ENCODE measurements at places on chromosomes 6 and 20.

DNA sequence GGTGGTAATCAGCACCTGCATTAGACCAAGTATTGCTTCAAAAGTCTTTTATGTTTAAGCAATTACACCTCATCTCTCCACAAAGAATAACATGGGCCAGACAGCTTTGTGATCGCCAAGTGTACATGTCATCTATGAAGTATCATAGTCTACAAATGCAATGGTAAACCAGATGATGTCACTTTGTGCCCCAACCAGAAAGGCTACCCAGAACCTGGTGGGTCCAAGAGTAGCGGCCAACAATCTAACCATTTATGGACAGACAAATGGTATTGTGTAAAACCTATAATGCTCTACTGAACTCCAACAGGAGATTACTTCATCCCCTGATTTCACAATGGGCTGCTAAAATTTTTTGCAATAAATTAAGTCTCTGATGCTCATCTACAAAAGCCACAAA, 295.9 kb downstream of the GMDS start:
- no peak for DNase-seq

- DNase-seq = no peak
Measured at GRCh38 chr6:136609873-136610706, 59.9 kb upstream of the MAP7 start.

GRCh38 chr20:16444057-16444777, 129.0 kb downstream of the KIF16B start:
- DNase-seq = no peak

GRCh38 chr6:153790048-153790447, 249.0 kb upstream of the OPRM1 start:
- DNase-seq = no peak

DNA sequence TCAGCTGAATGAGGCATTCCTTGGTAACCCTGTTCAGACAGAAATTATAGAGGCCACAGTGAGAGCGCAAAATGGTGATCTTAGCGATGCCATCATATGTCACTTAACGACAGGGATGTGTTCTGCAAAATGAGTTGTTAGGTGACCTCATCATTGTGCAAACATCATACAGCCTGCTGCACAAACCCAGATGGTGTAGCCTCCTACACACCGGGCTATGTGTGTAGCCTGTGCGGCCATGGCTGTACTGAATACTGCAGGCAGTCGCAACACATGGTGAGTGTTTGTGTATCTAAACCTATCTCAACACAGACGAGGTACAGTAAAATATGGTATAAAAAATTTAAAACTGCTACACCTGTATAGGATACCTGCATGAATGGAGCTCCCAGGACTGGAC, 234.1 kb upstream of the PMEPA1 start:
- no peak for DNase-seq

DNA sequence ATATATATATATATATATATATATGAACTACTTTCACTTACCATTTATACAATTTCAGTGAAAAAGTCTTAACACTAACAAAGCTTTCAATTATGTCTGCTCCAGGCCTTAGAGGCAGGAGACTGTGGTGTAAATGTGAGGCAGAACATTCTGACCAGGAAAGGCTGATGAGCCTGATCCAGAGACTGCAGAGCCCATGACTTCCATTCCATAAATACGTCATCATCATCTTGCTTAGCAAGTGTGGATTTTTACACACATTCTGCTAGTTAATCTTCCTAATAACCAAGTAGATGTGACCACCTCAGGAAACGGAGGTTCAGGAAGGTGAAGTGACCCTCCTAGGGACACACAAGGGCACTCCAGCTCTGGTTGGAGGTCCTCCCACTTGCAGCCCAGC, 14.9 kb downstream of the TRERF1 start:
- no peak for DNase-seq

DNA sequence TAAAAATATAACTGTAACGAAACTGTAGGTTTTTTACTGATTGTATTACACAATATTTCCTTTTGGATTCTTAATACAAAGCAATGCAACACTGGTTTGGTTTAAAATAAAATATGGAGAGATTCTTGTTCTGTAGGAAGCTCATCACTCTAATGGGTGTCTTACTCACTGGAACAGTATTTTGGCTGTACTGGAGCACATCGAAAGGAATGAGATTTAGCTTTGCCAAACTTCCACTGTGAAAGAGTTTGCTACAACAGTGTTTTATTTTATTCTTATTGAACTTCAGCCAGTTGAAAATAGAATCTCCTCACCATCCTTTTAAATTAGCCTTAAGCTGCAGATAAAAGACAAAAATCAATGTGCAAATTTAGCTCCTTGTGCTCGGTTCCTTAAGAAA, 230.7 kb upstream of the QKI start:
- no peak for DNase-seq

GRCh38 chr20:14758356-14758755, 420.9 kb upstream of the FLRT3 start:
- no peak for DNase-seq

DNA sequence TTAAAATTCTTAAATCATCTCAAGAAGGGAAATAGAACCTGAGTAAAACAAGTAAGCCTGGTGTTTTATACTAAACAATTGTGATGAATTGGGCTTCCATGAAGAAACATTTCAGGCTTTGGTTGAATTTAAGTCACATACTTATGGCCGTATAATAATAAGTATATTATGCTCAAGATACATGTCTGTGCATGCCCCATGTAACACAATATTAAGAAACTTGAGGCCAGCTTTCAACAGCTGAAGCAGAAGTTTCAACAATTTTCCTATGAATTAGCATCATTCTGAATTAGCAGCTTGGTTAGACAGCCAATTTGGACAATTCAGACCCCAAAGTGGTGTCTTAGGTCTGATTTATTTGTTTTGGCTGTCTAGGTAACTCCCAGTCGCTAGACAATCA, 243.7 kb downstream of the MYLK4 start:
- DNase-seq = no peak

DNA sequence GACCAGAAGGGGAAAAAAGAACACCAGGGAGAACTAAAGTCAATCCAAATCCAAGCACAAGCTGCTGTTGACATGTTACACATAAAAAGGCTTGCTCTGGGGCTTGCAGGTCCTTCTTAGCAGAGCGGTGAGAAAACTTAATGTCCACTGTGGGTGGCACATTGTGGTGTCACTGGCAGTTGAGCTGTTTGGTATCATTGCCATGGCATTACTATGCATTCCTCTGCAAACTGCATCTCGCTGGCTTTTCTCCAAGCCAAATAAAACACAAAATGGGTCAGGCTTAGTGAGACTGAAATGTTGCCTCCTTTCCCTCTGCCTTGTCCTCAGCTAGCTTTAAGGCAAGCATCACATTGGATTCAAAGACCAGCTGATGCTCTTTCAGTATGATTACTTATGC, 40.9 kb downstream of the LY86 start:
- DNase-seq = no peak

GRCh38 chr6:39401376-39401775, 78.9 kb upstream of the KCNK16 start:
- DNase-seq = no peak

DNA sequence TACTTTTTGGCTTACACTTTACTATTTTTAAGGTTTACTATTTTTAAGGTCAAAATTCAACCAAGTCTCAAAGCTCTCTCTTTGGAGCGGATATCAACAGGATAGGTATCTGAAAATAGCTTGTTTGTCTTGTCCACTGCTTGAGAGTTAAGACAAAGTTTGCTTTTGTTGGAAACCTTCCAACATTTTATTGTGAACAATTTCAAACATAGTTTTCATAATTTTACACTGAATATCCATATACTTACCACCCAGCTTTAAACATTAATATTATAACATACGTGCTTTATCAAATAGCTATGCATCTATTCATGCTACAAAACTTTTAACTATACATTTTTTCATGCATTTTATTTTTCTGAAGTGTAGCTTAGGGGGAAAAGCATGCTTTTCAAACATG, 109.9 kb downstream of the FYN start:
- DNase-seq = no peak

DNA sequence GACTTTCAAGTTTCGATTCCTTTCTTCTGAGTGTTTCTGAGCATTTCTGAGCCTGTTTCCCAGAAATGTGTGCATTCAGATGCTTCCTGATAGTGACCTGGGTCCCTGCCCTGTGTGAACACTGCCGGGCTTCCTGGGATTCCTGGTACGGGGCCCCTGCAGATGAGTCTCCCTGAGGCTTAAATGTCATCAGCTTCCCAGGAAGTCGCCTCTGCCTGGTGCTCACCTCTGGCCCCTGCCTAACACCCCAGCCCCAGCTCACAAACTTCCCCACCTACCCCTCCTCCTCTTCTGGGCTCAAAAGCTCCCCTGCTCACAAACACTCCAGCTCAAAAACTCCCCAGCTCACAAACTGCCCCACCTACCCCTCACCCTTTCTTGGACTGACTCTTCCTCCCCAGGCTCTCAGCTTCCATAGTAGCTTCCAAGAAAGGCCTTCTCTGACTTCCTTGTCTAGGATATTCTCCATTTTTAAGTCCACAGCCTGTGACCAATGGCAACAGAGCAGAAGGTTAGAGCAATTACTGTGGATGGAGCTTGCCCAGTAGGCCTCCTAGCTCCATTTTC, 42.0 kb downstream of the TGM2 start:
- no peak for DNase-seq

GRCh38 chr20:45064812-45065211, 36.1 kb downstream of the KCNS1 start:
- no peak for DNase-seq

DNA sequence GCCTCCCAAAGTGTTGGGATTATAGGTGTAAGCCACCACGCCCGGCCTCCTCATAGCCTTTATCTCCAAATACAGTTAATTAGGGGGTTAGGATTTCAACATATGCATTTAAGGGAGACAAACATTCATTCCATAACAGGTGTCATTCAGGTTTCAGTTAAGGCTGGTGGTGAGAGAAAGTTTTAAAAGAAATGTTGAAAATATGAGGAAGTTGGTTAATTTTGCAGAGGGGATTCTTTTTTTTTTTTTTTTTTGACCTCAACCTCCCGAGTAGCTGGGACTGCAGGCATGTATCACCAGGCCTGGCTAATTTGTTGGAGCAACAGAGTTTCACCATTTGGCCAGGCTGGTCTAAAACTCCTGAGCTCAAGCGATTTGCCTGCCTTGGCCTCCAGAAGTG, 12.5 kb upstream of the EBF4 start:
- no peak for DNase-seq

GRCh38 chr6:84773431-84774156, 9.2 kb upstream of the TBX18 start:
- DNase-seq = no peak

GRCh38 chr6:163729127-163729872, 314.8 kb downstream of the QKI start:
- DNase-seq = no peak

DNA sequence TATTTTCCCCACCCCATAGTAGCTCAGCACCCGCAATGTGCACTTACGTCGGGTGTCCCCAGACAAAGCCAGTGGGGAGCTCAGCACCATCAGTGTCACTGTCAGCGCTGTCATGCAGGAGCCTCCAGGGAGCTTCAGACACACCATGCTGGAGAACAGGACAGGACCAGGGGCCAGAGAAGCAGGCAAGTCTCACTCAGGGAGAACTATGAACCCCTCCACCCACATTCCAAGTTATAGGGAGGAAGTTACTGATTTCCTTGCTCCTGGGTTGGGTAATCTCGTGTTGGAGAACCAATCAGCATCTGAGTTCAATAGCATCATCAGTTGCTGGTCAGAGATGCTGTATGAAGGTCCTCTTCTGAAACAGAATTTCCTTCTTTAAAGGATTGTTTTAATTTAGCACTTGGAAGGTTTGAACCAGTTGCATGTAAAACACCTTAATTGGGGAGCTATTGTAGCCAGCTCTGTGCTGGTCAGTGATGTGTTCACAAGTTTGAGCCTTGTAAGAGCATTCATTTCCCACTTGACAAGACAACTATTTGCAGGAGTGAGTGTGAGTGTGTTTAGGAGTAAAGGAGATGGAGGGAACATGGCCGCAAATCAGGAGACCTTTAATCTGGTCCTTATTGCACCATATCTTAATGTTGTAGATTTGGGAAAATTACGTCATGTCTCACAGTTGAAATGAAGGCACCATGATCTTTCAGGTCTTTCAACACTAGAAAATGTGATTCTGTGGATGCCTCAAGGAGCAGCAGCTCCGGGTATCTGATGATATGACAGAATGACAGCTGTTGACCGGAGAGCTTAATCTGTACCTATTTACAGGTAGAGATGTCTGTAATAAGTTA, at the start of gene HLA-DRB1:
Gene HLA-DRB1, minus strand, starts transcription at position 253 of the 854 bp plus-strand sequence. Its CDS starts 106 bp downstream, at position 147.
- peak; percentile 3 for DNase-seq

DNA sequence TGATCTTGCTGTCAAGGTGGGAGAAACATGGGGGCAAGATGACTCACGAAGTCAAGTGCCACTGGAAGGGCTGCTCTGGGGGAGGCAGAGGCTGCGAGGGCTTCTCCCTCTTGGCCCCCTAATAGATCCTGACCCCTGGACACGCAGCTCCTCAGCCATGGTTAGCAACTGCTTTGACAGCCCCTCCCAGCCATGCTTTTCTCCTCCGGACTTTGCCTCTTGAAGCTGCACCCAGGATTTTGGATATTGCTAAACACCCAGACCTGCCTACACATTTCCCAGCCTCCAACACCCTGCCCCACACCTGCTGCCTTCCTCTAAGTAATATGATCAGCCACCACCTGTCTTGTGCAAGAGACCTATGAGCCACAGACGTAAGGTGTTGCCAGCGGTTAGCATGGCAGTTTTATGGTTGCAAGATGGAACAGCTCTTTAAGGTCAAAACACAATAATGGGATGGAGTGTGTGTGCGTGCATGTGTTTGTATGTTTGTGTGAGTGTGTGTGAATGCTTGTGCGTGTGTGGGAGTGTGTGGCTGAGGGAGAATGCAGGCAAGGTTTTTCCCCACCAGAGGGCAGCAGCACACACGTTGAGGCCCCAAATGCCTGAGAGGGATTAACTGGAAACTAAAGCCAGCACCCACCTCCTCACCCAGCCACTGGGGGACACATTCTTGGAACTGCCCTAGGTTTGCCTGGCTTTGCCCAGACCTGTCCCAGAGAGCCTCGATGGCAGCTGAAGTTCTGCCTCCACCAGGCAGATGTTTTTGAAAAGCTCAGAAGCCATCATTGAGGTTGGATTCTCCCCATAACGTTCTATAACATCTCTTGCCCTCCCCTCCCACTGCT, 2.5 kb downstream of the IP6K3 start:
- peak; percentile 66 for DNase-seq

DNA sequence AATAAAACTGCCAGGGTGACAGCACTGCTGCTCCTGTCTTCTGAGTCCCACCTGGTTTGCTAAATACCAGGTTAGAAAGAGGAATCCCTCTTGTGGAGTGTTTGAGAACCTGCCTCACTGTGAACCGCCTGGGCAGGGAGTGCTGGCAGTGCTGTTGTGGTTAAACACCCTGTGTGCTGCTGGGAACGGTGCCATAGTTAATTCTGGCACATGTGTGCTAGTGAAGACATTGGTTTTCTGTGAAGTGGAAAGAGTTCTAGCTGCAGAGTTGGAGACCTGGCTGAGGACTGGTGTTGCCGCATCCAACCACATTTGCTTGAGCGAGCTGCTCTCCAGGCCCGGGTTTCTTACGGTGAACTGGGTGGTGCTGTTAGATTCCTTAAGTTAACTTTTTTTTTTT, 72.7 kb downstream of the IGF2R start:
- DNase-seq = no peak
